ENCODE measurements at places on chromosomes 7 and 10.

DNA sequence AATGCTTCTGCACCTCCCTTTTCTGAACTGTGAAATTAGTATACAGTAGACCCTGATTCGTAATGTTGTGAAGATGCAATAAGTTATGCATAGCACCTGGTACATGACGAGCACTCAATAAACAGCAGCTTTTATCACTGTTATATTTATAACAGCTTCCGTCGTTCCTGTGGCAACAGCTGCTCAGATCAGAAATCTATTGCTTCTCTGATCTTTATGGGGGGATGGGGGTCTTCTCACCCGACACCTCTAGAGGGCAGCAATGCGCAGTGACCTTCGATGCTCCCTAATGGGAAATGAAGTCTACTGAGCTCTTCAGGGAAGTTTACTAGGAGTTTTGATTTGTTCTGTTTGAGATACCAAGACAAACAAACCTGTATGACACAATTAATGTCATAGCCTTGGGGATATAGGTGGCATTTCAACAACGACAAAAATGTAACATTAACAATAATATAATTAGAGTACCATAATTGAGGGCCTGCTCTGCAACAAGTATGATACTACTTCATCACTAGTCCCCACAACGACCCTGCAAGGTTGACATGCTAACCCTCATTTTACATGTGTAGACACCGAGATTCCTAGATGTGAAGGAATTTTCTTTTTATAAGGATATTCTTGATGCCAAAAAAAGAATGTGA is 289.6 kb downstream of the SFMBT2 start:
- DNase-seq = peak; percentile 53

GRCh38 chr10:93067443-93068365 is 6.0 kb upstream of the CYP26A1 start:
- DNase-seq = no peak

GRCh38 chr7:127935847-127936376 is 95.3 kb downstream of the LRRC4 start:
- DNase-seq = no peak

- DNase-seq = no peak
Measured at GRCh38 chr7:24700521-24701260, 56.6 kb downstream of the GSDME start.

DNA sequence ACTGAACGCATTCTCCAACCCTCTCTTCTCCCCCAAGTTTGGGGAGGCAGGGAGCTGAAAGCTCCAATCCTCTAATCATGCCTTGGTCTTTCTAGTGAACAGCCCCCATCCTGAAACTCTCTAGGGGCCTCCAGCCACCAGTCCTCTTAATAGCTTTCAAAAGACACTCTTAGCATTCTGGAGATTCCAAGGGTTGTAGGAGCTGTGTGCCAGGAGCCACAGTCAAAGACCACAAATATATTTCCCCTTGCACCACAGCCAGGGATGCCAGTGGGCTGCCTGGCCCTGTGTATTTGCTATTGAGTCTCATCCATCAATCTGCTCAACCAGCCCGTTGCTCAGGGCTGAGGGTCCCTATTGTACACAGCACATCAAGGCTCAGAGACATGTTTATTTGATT is 18.5 kb upstream of the MLXIPL start:
- DNase-seq = no peak

DNA sequence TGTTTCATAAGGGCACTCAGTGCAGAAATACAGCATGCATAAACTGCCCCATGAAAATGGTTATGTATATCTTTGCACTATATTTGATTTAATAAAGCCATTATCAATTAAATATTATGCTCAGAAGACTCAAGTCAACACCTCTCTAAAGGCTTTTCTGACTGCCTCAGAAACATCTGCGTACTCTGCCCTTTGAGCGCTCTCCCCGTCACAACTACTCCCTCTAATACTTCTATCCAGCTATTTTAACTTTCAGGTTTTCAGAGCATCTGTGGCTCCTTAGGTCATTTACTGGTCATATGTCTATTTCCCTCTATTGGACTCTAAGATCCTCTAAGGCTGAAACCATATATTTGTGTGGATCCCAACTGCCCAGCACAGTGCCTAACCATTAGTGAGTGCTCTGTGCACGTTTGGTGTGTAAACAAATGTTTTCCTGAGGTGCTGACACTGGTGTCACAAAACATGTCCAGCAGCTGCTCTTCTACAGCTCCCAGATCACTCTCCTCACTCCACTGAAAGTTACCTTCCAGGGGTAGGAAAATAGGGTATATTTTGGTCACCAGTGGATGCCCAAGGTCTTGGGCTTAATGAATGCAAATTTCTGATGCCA is 179.1 kb downstream of the BTAF1 start:
- DNase-seq = no peak

GRCh38 chr10:44647877-44648542 is 263.1 kb upstream of the CXCL12 start:
- no peak for DNase-seq

GRCh38 chr10:121844537-121844936 is 83.3 kb downstream of the ATE1 start:
- no peak for DNase-seq

GRCh38 chr7:129417073-129417472 is 17.2 kb upstream of the STRIP2 start:
- DNase-seq = no peak

- no peak for DNase-seq
Measured at GRCh38 chr10:86284355-86285105, 82.1 kb downstream of the GRID1 start.

- DNase-seq = no peak
Measured at GRCh38 chr10:62733654-62734293, 70.7 kb upstream of the ADO start.

DNA sequence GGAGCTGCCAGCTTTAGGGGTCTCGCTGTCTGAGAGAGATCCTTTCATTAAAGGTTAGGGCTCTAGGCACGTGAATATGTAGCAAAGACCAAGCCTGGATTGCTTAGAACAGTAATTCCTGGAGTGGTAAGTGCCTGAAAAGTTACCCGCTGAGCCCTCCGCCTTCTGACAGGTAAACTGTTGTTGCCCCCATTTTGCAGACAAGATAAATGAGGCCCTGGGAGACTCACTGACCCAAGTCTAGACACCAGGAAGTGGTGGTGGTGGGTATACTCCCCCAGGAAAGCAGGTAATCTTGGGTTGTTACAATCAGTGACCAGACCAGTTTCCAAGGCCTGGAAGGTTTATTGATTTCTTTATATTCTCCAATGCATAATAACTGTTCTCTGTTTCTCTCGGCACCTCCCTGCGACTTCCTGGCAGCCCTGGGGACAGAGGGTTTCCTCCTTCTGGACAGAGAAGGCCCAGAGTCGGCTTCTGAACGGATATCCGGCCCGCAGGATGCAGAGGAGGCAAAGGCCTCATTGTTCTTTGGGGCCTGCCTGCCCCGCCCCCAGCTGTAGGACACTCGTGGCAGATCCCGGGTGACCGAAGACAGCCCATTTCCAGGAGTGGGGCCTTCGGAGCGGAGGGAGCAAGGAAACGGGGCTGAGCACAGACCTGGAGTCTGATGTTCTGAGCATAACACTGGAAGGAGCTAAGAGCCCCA is 1.3 kb upstream of the GRK5 start:
- peak; percentile 20 for DNase-seq

- DNase-seq = no peak
Measured at GRCh38 chr10:66717231-66717981, 208.4 kb upstream of the LRRTM3 start.

DNA sequence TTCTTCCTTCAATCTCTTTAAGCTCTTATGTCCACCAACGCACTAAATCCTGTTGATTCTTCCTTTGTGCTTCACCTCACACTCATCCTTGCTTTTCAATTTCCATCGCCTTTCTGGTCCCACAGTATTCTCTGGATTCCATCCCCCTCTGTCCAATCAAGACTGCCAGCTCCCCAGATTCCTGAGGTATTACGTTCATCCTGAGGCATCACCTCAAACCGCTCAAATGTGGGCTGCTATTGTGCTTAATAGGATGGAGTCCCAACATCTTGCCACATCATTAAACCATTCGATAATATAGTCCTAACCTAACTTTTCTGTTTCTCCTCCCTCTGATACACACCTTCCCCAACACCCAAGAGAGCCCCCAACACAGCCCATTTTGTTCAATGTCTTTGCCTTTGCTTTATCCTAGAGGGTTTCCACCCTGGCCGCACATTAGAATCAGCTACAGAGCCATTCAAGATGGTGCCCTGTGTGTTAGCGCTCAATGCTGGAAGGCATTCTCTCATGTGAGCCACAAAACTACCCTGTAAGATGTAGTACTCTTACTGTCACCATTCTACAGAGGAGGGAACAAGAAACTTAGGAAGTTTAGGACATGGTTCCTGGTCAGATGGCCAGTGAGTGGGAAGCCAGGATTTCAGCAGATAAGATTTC is 79.5 kb upstream of the LEP start:
- DNase-seq = no peak

DNA sequence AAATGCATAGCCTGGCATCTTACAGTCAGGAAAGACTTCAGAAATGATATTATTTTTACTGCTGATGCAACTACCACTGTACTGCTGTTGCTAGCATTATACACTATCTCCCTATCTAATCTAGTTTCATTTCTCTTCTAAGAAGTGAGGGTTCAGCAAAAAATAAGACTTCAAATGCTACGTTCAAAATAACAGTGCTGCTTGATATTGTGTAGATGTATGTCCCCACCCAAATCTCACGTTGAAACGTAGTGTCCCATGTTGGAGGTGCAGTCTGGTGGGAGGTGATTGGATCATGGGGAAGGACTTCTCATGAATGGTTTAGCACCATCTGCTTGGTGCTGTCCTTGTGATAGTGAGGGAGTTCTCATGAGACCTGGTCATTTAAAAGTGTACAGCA is 129.4 kb downstream of the ANK3 start:
- no peak for DNase-seq

- no peak for DNase-seq
Measured at GRCh38 chr7:98982686-98983085, 104.4 kb downstream of the TRRAP start.

DNA sequence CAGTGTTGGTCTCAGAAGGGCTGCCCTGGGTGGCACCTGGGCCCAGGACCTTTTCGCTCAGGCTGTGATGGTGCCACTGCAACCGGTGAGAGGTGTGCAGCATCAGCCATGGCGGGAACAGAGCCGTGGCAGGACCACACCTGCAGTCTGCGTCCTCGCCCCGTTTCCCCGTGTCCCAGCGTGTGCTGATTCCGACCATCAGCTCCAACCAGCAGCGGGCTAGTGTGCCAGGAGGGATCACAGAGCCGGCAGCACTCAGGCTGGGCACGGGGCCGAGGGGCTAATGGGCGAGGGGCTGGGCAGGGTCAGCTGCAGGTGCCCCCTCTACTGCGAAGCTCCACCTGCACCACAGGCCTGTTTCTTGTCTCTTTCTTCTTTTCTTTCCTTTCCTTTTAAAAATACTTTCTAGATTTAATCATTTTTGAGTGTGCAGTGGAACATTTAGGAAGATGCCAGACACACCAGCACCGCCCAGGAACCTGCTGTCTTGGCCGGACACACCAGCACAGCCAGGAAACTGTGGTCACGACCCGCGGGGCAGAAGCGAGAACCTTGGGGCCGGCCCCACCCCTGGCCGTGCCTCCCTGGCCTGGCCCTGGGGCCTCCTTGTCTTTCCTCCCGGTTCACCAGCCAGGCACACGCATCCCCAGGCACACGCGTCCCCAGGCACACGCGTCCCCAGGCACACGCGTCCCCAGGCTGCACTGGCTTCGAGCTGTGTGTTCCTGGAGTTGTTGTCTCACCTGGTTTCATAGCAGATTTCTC is 34.6 kb downstream of the ADGRA1 start:
- DNase-seq = no peak

DNA sequence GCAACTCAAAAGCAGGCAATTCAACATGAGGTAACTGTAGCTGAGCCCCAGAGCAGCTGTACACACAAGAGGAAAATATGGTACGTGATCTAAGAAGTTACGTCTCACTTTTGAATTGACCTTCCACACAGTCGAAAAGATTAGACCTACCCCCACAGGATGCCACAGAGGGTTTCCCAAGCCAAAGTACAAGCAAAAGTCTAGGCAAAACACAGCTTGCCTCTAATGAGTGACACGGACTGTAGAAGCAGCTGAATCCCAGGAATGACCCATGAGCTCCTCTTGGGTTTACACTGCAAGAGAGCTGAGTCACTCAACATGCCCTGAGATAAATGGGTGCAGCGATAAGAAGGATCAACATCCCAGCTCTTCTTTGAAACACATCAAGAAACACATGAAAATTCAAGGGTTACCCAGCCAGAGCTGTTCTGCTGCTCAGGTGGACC is 9.8 kb downstream of the CREB3L2 start:
- no peak for DNase-seq

DNA sequence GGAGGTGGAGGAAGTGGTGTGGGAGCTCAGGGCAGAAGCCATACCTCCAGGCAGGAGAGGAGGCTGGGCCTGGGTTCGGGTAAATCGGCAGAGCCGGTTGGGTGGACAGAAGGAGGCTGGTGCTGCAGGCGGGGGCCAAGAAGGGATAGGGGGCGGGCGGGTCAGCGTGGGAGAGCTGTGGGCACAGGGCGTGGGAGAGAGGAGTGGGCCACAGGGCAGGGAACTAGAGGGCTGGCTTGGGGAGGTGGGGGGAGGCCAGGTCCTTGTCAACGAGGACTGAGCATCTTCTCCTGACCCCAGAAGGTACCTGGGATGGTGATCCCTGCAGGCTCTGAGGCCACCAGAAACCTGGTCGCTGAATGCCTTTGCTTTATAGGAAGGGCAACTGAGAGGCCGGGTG is 11.9 kb downstream of the LAT2 start:
- no peak for DNase-seq

GRCh38 chr7:112556633-112557032 is 75.8 kb downstream of the LSMEM1 start:
- DNase-seq = no peak

GRCh38 chr7:154843670-154844237 is 159.2 kb downstream of the PAXIP1 start:
- no peak for DNase-seq

DNA sequence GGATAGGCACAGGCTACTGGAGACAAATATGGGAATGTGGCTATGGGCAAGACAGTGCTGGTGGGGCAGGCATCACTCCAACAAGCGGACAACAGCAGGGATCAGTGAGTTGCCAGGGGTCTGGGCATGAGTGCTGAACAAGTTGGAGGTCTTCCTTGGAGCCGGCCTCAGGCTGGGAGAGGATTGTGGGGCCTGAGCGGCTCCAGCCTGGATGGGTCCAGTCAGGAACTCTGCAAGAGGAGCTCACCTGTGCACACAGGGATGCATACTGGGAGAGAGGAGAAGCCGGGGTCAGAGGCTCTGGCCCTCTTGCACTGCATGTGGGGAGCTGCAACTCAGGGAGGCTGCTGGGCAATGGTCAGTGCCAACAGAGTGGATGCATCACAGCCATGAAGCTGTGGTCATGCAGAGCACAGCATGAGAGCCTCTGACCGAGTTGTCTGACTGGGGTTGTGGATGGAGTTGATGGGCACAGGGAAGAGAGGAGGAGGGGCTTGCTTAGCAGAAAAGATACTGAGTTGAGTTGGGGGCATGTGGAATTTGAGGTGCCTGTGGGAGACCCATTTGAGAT is 204.0 kb upstream of the ZNF32 start:
- DNase-seq = no peak

- DNase-seq = no peak
Measured at GRCh38 chr10:128971374-128972035, 495.5 kb upstream of the MGMT start.

GRCh38 chr7:13989949-13990305 is 461 bp upstream of the ETV1 start:
- no peak for DNase-seq

GRCh38 chr7:28224675-28225074 is 44.1 kb upstream of the JAZF1 start:
- no peak for DNase-seq

Data from effector CD4-positive, alpha-beta T cell (primary cell).